ENCODE measurements at places on chromosomes 5 and 9.

- no peak for DNase-seq
These were observed 40.4 kb downstream of the FGF1 start for GRCh38 chr5:142645456-142645855.

- no peak for DNase-seq
These were observed 314.5 kb upstream of the RFX3 start for GRCh38 chr9:3840311-3840710.

DNA sequence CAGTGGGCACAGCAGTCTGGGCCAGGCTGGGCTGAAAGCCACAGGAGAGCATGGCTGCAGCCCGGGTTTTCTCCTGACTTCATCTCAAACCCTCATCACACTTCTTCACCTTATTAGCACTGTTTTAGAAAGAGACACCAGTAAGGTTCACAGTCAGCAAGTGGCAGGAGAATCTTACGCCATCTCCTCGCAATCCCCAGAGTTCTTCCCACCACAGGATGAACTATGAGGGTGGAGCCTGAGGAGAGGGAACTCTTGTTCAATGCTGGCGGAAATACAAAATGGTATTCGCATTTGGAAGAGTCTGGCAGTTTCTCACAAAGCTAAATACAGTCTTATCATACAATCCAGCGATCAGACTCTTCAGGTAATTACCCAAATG lies 14.7 kb downstream of the BICD2 start:
- DNase-seq, result no peak

GRCh38 chr5:231661-232060 lies 13.5 kb downstream of the SDHA start:
- DNase-seq, result no peak

GRCh38 chr9:94600258-94600657 lies 6.6 kb upstream of the FBP2 start:
- no peak for DNase-seq

GRCh38 chr5:57383093-57383861 lies 99.3 kb downstream of the ACTBL2 start:
- DNase-seq, result peak; percentile 25

- no peak for DNase-seq
These were observed 44.4 kb upstream of the DAB2 start for GRCh38 chr5:39469176-39469575.

GRCh38 chr5:80764786-80765185 lies 110.0 kb upstream of the DHFR start:
- no peak for DNase-seq

DNA sequence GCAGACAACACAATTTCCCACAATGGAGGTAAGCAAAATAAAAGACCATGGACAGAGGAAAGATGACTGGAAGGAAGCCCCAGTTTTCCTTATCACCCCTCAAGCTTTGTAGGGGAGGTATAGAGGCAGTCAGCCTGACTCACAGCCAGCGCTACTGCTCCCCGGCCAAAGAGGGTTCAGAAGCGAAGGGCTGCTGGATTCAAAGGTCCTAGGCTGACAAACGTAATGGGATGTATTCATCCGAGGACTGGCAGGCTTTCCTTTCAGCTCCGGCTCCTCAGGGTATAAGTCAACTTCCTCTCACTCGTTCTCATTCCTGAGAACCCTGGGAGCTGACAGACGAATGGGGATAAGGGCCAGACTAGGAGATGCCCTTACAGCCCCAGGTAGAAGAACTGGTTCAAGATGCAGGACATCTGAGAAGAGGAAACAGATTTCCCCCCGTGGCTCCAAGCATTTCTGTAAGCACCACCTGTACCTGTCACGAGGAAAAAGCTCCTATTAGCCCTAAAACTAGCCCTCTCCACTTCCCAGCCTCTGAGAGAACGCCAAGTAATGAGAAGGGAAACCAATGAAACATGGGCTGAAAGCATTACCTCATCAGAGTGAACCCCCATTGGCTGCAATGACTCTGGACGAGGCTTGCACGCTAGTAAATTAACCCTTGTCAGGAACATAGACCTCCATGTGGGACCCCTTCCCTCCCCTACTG lies 22.1 kb upstream of the FAM13B start:
- DNase-seq, result no peak

DNA sequence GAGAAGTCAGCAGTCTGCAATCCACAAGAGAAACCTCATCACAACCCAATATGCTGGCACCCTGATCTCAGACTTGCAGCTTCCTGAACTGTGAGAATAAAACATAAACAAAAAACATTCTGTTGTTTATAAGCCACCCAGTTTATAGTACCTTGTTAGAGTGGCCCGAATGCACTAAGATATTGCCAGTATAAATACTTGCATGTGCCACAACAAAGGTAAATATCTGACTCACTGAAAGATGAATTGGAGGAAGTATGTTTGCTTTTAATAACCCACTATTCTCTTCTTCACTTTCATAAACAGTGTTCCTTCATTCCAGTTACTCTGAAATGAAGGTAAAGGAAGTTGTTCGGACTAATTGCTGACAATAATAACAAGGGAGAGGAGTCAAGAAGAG lies 1163.4 kb upstream of the CDH6 start:
- no peak for DNase-seq

DNA sequence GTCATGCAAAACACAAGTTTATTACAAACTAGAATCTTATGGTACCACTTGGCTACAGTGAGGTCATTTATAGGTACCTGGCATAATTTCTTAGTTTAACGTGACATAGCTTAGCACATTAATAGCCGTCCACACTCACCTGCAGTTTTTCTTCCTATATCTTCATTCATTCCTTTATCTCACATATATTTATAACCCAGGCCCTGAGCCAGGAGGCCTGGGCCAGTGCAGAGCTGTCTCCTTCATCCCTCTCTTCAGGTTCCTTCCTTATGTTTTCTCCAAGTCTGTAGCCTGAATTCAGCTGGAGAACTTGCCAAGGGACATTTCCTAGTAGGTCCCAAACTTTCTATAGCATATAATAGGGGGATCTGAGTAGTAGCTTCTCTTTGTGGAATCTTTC lies 367.9 kb upstream of the SGCD start:
- DNase-seq, result no peak

DNA sequence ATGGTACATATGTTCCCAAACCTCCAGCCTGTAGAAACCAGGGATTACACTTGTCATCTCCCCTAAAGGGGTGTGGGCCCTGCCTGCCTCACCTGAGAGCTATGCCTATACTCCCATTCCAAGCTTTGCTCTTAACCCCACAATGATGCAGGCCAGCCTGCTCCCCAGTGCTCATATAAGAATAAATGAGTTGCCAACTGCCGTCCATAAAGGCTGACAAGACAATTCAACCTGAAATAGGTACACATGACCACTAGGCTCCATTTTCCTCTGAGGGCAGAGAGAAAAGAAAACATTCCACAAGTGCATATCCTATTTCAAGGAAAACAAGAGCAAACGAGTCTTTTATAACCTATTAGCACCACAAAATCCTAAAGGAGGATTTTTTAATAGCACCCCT lies 28.4 kb downstream of the SKP1 start:
- DNase-seq, result no peak

DNA sequence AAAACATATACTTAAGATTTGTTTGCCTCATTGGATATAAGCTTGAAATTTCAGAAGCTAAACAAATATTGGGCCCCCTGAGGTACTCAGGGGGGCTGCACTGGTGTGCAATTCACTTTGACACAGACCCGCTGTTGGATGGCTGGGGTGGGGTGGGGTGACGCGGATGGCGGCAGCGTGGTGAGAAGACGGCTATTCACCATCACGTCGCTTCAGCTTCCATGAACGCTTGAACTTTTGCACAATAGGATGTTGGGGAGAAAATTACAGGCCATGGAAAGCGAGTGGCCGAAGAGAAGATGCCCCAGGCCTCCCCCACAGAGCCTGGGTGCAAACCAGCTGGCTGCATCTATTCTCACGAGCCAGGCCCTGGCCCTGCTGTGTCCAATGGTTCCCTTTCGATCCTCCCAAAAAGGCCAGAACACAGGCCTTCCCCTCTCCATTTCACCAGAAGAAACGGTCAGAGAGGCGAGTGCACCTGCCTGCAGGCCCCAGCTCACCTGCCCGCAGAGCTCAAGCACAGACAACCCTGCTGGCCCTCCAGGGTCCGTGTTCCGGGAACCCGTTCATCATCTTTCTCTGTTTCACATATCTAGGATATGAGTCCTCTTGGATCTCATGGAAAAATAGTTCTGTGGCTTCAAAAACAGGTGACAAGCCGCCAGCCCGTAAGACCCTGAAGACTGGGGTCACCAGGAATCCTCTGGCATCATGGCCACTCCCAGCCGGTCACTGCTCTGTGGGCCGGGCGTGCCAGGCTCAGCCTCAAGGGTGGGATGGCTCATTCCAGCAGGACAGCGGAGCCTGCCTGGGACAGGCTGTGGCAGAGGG lies 46.8 kb upstream of the SARDH start:
- no peak for DNase-seq

GRCh38 chr5:142913728-142914338 lies 143.7 kb downstream of the ARHGAP26 start:
- DNase-seq, result no peak

DNA sequence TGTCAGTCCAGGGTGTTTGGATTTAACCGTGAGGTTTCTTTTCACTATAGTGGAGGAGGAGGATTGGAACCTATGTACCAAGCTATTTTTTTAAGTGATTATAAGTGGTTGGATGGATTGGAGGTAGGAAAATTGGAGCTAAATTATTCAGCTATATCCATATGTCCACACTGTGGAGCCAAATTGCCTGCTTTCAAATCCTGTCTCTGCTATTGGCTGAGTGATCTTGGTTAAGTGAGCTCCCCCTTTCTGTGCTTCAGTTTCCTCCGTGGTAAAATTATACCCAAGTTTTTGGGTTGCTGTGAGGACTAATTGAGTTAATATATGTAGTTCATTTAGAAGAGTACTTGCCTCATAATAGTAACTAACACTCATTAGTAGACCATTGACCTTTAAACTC lies 2.5 kb downstream of the CENPP start:
- no peak for DNase-seq

DNA sequence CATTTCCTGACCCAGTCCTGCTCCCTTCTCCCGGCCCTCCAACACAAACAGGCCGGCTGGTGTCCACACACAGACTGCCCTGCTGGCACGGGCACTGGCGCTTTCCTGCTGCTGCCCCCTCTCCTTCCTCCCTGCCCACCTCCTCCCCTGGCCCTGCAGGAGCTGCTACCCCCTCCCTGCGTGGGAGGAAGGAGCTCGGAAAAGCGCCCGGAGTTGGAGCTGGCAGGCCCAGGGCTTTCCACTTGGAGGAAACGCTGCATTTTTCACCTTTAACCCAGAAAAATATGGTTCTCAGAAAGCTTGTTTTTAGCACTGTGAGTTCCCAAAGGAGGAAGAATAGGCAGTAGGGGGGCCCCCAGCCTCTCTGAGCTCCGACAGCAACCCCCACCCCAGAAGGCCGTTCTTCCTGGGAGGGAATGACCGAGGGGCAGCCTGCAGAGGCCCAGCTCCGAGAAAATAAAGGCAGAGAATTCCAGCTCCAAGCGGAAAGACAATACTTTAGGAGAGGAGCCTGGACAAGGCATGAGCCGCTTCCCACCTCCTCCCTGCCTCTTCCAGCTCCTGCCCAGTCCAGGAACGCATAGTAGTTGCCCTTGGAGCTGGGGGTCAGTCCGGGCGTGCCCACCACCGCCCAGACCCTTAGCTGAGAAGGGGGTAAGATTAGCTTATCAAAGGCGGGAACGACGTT lies 88.9 kb downstream of the LIFR start:
- no peak for DNase-seq

GRCh38 chr5:146802945-146803522 lies 75.5 kb downstream of the PPP2R2B start:
- DNase-seq, result no peak

- DNase-seq, result no peak
These were observed 69.7 kb downstream of the ARHGAP26 start for GRCh38 chr5:142839711-142840346.

- DNase-seq, result no peak
These were observed 232.7 kb downstream of the EFNA5 start for GRCh38 chr5:107437986-107438510.

DNA sequence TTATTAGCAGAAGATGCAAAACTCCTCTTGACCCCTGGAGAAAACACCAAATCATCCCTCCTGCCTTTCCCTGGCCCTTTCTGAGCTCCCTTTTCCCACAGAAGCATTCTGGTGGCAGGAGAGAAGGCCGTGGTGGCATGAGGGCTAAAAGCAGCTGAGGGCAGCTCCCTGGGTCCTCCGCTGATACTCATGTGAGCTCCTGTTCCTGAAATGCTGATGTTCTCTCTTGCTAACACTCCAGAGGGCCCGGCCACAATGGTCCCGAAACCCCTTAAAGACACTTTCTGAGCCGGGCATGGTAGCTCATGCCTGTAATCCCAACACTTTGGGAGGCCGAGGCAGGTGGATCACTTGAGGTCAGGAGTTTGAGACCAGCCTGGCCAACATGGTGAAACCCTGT lies 183.1 kb downstream of the HSPA4 start:
- no peak for DNase-seq

- no peak for DNase-seq
These were observed 194.5 kb upstream of the DAB2 start for GRCh38 chr5:39619168-39619818.

DNA sequence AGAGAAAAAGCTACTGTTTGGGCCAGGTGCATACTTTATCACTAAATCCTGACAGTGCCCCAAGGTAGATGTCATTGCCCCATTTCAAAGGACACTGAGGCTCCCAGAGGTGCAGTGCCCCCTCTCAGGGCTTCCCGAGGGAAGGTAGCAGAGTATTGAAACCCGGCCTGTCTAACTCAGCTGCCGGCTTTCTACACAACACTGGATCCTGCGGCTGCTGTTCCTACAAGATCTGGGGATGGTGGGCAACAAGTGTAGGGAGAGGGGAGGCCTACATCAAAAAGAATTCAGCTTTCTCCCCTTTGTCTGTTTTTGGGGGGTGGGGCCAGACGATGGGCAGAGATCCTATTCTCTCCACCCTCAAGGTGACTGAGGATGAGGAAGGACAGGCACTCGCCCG lies 200.8 kb downstream of the DAB2IP start:
- DNase-seq, result no peak

DNA sequence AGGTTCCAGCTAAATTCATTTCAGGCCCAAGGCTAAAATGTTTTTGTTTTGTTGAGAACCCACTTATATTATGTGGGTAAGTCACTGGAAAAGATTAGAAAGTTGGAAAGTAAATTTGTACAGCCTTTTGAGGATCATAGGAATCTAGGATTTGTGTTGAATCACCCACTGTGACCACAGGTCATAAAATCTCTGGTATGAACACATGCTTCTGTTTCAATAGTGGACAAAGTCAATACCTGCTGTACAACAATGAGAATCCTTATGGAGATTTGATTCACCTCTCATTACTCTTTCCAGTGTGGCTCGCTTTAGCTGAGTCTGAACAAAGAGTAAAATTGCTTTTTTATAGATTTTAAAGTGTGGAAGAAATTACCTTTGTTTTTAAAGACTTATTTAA lies 369.5 kb downstream of the TMEM167A start:
- no peak for DNase-seq

GRCh38 chr9:35001285-35001677 lies 11.7 kb downstream of the DNAJB5 start:
- no peak for DNase-seq

GRCh38 chr5:170437621-170438375 lies 48.6 kb upstream of the KCNMB1 start:
- no peak for DNase-seq

DNA sequence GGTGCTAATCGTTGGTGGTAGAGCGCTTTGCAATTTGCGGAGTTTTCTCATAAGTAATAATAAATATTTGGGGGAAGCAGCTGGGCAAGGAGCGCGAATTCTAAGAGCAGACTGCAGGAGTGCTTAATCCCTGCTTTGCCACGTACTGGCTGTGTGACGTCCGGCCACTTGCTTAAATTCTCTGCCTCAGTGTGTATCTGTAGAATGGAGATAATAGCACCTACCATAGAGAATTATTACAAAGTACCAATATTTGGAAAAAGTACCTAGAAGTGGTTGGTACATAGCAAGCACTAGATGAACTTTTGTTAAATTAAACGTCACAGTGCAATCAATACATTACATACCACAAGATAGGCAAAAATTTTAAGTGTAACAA lies 598 bp upstream of the TMED7 start:
- DNase-seq, result no peak

All from activated T-cell treated with anti-CD3 and anti-CD28 coated beads, Interleukin-2, amount 50 U/mL, for 48 hours (primary cell).